ENCODE measurements at places on chromosomes 1 and 21.

- no peak for DNase-seq
Measured at GRCh38 chr1:88698764-88699163, 14.7 kb downstream of the PKN2 start.

- DNase-seq, result peak; percentile 14
Measured at GRCh38 chr1:24827379-24828135, 82.3 kb downstream of the CLIC4 start.

- DNase-seq, result peak; percentile 41
Measured at GRCh38 chr1:93878501-93878888, 511 bp downstream of the DNTTIP2 start.

- no peak for DNase-seq
Measured at GRCh38 chr21:43741423-43742096, 22.6 kb downstream of the PDXK start.

DNA sequence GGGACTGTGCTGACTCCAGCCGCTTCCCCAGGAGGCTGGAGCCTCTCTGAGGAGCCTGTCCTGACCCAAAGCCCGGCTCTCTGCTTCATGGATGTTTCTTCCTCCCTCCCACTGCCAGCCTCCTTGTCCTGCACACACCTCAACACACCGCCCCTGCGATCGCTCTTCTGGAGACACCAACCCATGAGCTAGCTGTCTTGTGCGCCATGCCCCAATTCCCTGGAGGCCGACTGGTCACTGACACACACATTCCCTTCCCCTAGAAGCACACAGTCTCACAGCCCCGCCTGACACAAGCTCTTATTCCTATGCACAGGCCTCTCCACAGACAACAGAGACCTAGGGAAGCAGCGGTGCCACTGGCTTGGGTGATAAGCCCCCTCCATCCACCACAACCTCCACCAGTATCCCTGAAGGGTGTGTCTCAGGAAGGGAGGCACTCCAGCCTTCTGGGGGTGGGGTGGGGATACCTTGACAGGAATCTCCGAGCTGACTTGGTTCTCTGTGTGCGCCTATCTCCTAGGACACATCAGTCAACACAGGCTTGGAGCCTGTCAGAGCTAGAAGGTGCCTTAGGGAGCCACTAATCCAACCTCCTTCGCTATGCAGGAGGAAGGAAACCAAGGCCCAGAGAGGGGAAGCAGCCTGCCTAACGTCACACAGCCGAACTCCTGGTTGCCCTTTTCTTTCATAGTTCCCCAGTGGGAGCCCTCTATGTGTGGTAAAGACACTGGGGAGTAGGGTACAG lies 31.1 kb downstream of the AHDC1 start:
- DNase-seq, result peak; percentile 70

DNA sequence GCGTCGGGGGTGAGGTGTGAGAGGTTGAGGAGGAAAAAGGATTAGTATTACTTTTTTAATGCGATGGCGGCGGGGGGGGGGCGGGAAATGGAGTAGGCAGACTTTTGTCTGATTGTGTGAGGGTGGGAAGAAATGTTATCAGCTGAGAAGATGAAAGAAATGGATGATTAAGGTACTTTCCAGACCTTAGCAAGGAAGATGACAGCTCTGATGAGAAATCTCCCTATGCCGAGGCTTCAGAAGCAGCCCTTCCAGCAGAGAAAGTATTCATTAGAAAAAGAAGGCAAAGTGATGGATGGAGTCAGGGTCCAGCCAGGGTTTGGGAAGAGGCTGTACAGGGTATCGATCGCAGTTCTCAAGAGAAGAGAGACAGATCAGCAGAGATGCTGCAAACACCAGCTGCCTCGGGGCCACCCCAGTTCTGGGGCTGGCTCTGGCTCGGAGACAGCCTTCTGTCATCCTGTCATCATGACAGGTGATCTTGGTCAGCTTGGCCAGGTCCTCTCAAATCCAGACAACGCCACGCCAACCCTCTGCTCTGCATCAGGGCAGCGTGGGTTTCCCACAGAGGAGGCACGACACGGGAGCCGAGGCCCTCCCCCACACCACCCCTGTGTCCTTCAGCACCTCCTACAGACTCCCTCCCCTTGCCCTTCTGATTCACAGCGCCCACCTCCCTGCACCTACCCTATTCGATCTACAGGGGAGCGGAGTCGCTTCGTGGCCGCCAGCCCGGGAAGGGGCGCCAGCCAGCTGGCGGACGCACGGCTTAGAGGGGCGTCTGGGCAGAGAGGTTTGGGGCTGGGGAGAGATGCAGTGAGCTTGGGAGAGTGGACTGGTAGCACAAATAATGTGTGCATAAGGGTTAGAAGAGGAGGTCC lies 674 bp upstream of the ATXN7L2 start:
- DNase-seq, result no peak

GRCh38 chr1:227741166-227741870 lies 6.1 kb downstream of the SNAP47 start:
- no peak for DNase-seq

DNA sequence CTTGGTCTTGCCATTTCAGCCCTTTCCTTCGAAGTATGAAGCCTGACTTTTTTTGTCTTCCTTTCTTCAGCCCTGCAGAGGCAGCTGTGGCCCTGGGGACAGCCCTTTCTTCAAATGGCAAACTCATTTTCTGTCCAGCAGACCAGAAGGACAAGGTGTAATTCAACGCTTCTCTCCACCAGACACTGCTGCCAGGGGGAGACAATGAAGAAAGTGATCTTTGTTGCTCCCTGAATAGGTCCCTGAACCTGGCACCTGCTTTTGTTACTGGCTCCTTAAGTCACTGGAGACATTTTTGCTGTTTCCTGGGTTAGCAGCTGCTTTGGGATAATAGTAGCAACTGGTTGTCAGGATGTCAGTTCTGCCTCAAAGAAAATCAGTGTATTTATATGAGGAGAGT lies 50.8 kb upstream of the MACF1 start:
- no peak for DNase-seq

DNA sequence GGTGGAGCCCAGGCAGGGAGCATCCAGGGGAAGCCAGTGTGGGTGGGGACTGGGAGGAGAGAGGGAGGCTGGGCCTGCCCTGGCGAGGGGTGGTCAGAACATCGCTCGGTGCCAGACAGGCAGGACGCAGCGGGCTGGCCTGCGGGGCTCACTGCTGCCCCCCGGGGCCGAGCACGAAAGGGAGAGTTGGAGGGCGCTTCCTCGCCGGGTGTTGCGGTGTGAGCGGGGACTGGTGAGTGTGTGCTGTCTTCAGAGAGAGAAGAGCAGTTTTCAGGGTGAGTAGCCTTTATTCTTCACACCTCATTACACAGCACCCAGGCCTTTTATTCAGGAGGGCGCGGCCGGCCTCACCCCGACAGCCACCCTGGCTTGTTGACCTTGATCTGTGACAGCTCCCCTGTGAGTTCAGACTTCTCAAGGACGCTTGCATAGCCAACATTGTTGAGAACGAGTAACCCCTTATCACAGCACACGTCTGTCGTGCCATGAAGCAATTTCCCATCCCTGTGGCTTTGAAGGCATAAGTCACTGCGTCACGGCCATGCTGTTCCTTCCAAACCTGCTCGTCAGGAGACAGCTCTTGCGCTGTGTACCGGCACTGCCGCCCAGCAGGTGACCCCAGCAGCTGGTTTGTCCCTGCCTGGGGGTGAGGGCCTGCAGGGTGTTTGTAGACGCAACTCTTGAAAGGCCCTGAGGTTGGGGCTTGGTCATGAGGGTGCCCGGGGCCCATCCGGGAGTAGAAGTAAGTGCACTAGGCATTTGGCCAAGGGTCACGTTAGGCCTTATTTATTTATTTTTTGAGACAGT lies 54.6 kb downstream of the PRKCZ start:
- no peak for DNase-seq

- DNase-seq, result no peak
Measured at GRCh38 chr1:203135636-203136305, 8.2 kb downstream of the ADORA1 start.

- DNase-seq, result peak; percentile 81
Measured at GRCh38 chr1:92858564-92859399, 26.9 kb downstream of the RPL5 start.

DNA sequence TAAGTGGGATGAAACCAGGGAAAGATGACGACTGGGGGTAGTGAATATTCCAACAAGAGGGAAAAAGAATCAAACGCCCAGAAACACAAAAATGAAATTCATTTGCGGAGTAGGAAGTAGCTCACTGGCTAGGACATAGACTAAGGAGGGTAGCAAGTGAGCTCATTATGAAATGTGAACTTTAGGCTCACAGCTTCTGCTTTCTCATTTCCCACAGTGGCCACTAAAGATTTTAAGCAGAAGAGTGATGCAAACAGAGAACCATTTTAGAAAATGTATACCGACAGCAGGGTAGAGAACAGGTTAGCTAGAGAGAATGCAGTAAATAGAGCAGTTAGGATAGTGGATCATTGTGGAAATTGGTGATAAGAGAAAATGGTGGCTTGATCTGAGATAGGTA lies 3.5 kb downstream of the CD48 start:
- no peak for DNase-seq

- no peak for DNase-seq
Measured at GRCh38 chr1:42733415-42734200, 6.4 kb downstream of the CLDN19 start.

DNA sequence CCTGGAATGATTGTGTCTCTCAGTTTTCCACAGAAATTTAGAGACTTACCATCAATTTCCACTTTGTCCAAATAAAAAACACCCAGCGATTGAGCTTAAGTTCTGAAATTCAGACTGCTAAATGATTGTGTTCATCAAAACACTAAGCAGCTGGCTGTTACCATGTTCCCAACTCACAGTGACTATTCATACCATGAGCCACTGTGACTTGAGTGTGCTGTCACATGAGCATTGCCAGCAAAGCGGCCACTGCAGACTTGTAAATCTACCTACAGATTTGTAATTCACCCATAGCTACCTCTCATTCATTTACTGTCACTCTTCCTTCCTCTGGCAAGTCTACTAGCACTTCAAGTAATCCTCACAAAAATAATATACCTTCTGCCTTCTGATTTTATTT lies 17.2 kb upstream of the PRKAB2 start:
- DNase-seq, result no peak

DNA sequence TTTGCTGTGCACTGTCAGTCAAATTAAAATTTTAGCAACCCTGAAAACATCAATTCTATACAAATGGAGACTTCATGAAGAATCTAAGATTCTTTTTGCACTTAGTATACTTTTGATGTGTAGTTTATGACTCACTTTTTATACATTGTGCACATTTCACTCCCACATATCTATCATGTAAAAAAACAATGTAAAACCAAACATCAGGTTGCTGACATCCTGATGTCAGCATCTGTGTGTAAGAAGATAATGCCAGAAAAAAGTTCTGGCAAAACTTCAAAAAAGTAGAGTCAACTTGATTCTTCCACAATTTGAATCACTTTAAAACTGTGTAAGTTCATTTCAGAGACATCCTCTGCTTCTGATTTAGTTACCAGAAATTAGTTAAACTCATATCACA lies 115.7 kb downstream of the CENPF start:
- peak; percentile 81 for DNase-seq

- DNase-seq, result no peak
Measured at GRCh38 chr1:238006779-238007178, 116.1 kb upstream of the ZP4 start.

- peak; percentile 39 for DNase-seq
Measured at GRCh38 chr1:212557739-212558692, 50.5 kb upstream of the ATF3 start.

GRCh38 chr1:150185481-150185880 lies 35.8 kb downstream of the PLEKHO1 start:
- no peak for DNase-seq

DNA sequence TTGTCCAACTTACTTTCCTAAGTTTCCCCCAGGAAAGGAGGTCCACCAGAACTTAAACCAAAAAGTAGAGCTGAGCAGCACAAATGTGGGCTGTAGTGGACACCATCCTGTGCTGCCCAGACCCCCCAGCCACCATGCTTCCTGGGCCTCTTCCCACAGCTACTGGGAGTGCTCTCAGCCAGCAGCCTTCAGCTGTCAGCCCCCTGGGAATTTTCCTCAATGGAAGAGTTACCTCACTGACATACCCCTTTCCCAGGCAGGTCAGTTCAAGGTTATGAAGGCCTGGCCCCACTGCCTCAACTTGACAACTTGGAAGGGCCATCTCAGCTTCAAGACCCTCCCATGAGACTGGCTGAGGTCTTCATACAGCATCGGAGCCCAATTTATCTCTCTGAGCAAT lies 47.7 kb downstream of the CDCP2 start:
- no peak for DNase-seq

GRCh38 chr1:198763298-198763714 lies 124.5 kb downstream of the PTPRC start:
- peak; percentile 18 for DNase-seq

DNA sequence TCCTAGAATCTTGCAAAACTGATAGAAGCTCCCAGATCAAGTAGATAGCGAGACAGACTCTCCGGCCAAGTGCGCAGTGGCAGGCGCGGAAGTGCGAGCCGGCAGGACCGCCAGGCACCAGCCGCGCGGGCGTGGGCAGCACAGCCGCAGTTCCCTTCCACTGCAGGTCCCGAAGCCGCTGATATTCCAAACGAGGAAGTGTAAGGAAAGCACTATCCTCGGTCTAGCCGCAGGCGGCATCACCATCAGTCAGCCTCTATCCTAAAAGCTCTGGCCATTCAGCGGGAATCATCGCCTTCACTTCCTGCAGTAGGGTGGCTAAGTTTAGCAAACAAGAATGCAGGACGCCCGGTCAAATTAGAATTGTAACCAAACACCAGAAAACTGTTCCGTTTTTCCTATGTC lies 710 bp downstream of the GLRX2 start:
- DNase-seq, result peak; percentile 59

DNA sequence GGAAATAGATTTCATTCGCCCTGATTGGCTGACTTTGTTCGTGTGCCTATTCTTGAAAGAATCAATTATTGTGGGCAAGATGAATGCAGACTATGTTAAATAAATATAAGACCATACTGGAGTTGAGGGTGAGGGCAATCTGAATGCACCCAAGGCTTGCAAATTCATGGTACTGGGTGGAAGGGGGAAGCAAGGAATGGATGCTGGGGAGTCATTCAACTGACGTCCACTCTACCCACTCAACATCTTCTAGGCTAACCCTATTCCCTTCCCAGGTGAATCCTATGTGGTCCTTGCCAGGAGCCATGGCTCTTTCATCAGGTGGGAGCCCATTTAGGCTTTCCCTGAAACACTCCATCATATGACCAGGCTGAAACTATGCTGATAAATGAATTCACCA lies 5.7 kb upstream of the CYP4B1 start:
- no peak for DNase-seq

DNA sequence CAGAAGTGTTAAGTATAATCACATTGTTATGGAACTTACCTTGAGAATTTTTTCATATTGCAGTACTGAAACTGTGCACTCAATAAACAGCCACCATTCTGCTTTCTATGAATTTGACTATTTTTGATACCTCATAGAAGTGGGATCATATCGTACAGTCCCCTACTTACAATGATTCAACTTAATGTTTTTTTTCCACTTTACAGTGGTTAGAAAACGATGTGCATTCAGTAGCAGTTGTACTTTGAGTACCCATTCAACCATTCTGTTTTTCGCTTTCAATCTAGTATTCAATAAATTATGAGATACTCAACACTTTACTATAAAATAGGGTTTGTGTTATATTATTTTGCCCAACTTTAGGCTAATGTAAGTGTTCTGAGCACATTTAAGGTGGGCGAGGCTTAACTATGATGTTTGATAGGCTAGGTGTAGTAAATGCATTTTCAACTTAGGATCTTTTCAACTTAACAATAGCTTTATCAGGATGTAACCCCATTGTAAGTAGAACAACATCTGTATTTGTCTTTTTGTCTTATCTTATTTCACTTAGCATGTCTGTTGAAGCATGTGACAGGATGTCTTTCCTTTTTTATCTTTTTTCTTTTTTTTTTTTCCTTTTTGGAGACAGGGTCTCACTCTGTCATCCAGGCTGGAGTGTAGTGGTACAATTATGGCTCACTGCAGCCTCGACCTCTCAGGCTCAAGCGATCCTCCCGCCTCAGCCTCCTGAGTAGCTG lies 42.4 kb upstream of the KCNQ4 start:
- DNase-seq, result no peak

Data from fibroblast of skin of right biceps (primary cell).